NCI-H82 (cell line): ENCODE measurements at places on chromosomes 7 and 10.

DNA sequence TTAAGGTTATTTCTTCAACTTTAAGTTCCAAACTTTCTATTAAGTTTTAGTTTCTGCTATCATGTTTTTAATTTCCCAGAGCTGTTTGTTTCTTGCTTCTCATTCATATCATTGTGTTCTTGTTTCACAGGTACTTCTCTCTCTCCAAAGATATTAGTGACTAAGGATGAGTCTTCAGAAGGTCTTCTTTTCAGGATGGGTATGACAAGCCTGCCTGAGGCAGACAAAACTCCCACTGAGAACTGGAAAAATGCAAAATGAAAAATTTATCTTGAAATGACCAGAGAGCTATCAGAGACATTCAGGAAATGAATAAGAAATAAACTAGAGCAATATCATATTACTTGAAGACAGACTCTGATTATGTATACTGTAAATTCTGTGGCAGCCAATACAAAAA is 110.8 kb upstream of the EGFR start:
- no peak for DNase-seq

- no peak for DNase-seq
Measured at GRCh38 chr7:142714375-142714774, 34.9 kb upstream of the PRSS1 start.

GRCh38 chr7:40544221-40544723 is 409.5 kb downstream of the SUGCT start:
- DNase-seq, result no peak

DNA sequence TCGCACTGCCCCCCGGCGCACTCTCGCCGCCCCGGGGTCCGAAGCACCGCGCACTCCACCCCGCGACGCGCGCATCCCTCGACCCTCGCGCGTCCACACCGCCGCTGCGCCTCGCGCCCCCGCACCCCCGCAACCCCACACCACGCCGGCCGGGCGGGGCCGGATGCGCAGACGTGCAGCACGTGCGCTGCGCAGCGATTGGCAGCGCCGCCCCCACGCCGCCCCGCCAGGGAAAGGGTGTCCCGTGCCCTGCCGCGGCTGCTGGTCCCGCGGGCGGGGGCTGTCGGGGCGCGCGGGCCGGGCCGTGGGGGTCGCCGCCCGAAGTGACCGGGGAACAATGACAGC is 53.7 kb upstream of the KDM7A start:
- DNase-seq, result peak; percentile 20
